ENCODE measurements at places on chromosomes 7 and 10.

DNA sequence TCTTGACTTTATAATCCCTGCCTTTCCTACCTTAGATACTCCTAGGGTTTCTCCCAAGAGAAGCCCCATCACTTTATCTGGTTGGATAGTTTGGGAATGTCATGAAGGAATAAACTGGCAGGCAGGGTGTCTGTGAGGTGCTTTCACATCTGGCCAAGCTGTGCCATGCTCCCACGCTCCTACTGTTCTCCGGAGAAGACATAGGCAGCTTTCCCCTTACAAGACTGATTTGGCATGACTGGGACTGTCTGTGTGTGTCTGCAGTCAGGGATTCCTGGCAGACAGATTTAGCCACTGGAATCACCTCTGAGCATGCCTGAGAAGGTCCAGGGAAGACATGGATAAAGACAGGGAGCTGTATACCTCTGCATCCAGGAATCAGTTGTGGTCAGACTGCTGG is 45.3 kb downstream of the HK1 start:
- ATAC-seq = no peak

DNA sequence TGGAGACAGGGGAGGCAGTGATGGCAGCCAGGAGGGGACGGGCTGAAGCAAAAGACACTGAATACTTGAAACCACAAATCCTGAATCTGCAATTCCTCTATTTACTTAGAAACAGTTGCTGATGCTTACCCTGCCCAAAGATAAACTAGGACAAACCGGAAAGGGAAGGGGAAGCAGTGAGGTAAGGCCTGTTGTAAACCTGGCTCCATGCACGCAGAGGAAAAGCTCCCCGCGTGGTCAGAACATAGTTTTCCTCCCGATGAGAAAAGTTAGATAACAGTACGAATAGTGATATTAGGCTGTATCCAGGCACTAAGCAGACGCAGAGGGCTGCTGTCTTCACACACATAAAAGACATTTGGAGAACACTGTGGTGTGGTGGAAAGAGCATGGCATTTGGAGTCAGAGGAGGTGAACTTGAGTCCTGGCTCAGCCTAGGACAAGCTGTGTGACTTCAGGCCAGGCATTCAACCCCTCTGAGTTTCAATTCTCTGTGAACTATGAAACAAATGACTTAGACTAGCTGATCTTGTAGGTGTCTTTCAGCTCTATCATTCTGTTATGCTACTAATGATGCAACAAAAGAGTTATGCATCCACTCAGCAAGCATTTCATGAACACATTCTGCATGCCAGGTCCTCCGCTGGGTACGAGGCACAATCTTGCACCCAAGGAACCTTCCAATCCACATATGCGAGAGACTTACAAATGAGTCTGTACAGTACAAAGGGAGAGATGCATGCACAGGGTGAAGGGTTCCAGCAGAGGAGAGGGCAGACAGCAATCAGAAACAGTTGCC is 80.9 kb downstream of the SORBS1 start:
- ATAC-seq = no peak

DNA sequence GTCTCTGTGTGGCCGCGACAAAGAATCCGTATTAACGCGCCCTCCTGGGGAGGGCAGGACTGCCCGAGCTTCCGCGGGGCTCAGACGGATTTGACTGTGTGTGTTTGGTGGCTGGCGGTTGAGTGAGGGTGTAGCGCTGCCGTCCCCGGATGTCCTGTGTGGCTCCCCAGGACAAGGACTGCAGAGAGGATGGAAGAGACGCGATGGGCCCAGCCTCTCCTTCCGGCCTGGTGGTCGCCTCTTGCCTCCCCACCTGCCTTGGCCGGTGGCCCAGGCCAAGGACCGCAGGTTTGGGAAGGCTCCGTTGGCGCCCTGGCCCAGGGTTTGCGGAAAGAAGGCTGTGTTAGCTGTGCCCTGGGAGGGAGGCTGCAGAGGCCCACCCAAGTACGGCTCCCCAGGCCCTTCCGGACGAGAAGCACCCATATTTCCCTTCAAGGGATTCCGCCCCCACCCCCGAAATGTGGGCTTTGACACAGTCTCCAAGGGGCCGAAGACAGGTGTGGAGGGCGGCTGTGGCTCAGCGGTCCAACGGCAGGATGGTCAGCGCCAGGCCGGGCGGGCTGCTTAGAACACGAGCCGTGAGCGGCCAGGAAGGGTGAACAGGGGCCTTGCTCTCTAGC is 2.3 kb downstream of the UNCX start:
- ATAC-seq = no peak

- ATAC-seq = no peak
These were observed 928 bp upstream of the CSTF2T start for GRCh38 chr10:51700228-51700817.

- ATAC-seq = no peak
These were observed 21.8 kb downstream of the ITPRIP start for GRCh38 chr10:104316321-104317099.

GRCh38 chr7:24784277-24784676 is 27.0 kb upstream of the GSDME start:
- ATAC-seq = no peak

GRCh38 chr10:122085423-122085911 is 96.5 kb downstream of the TACC2 start:
- ATAC-seq = no peak

- no peak for ATAC-seq
These were observed 1.3 kb downstream of the PCBD1 start for GRCh38 chr10:70886921-70887665.

- no peak for ATAC-seq
These were observed 46.2 kb downstream of the CPVL start for GRCh38 chr7:29099896-29100847.

Measured in activated CD4-positive, CD25-positive, alpha-beta regulatory T cell treated with anti-CD3 and anti-CD28 coated beads, Interleukin-2, amount 50 U/mL, for 24 hours (primary cell).